Hepatocyte (in vitro differentiated cells): ENCODE measurements at places on chromosomes 1 and 21. TPM values are rescaled to one million over a fixed set of nuclear protein-coding genes. Genes with fewer than 3 reads are reported as not detected.

The ASAP3 gene
- 34.2 and 45.1 TPM in 2 replicates for total RNA-seq

The C8B gene
- total RNA-seq, result 21.6 and 22.1 TPM in 2 replicates

The CACNA1S gene
- 0.04 TPM in 1 of 2 replicates, not detected in the other for total RNA-seq

The OR14K1 gene
- not detected in 2 replicates for total RNA-seq

DNA sequence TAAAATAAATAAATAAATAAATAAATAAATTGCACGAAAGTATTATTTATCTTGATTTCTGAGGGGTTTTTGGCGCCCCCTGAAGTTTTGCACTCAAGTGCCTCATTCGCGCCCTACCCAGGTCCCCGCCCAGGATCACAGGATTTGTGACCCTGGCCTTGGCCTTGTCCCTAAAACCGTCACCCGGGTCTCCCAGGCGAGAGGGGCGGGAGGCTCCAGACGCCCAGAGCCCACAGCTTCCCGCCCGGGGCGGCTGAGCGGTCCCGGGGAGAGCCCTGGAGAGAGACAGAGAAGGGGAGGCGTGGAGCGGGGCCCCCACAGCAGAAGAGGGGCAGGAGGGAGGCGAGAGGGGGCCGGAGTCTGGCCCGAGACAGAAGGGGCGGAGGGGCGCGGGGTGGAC lies 91.8 kb upstream of the CASZ1 start:
- DNase-seq, result no peak
- H3K27me3 ChIP-seq, result peaks cover 16% of the 10 kb centered on the region
- H3K4me3 ChIP-seq, result no peak overlapping the region
- H3K27ac ChIP-seq, result no peak overlapping the region
- H3K36me3 ChIP-seq, result no peaks in the 10 kb centered on the region

DNA sequence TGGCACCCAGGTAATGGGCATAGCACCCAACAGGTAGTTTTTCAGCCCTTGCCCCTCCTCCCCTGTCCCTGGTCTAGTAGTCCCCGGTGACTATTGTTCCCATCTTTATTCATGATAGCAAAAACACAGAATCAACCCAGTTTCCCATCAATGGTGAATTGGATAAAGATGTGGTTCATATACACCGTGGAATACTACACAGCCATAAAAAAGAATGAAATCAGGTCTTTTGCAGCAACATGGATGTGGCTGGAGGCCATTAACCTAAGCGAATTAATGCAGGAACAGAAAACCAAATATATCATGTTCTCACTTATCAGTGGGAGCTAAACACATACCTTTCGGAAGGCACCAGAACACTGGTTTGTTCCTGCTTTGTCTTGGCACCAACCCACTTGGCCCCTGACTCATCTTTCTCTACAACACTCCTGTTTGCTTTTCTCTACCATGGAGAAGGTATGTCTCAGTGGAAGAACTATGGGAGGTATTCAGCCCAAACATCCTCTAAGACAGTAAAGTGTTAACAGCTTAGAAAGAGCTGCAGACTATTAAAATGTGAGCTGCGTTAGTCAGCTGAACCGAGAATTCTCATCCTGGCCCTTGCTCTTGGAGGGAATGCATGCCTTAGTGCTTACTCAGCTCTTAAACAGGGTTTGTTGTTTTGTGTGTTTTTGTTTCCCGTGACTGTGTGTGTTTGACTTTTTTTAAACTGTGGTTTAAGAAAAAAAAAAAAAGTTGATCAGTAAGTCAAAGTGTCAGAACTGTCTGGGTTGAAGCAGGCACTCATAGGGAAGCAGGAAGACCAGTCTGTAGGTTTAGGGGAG lies 203.0 kb downstream of the TOMM20 start:
- H3K4me3 ChIP-seq, result no peak overlapping the region
- H3K27ac ChIP-seq, result peak overlapping the region; percentile 80
- peak; percentile 87 for DNase-seq
- H3K4me1 ChIP-seq, result peaks cover 14% of the 10 kb centered on the region

- no peaks in the 10 kb centered on the region for H3K27me3 ChIP-seq
- no peak overlapping the region for H3K4me3 ChIP-seq
- DNase-seq, result peak; percentile 25
- no peaks in the 10 kb centered on the region for H3K4me1 ChIP-seq
These were observed 123.6 kb downstream of the AJAP1 start for GRCh38 chr1:4778056-4778455.

DNA sequence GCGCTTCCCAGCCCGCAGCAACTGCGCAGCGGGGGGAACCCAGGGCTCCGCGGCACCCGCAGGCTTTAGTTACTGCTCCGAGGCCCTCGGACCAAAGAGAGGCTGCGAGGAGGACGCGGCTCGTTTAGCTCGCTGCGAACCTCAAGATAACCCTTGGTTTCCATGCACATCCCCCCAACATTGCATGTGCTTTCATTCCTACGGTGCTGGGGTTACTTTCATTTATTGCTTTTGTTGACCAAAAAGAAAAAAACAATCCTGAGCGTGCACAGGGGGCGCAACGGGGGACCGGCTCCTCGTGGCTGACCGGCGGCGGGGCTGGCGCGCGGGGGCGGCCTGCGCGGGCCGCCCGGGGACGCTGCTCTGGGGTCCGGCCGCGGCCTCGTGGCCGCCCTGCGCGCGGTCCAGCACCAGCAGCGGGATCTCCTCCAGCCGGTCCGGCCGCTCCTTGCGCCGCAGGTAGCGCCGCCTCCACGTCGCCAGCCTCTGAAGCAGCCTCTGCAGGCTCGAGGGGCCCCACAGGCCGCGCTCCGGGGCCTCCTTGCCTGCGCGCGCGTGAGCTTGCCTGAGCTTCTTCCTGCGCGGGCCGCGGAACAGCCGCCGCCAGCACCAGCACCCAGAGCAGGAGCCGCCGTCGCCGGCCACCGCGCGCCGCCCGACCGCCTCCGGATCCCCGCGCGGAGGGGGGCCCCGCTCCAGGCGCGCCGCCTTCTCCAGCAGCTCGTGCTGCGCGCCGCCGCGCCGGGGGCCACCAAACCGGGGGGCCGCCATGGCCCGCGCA lies 77.4 kb downstream of the DESI2 start:
- no peaks in the 10 kb centered on the region for H3K4me1 ChIP-seq
- peak; percentile 59 for DNase-seq
- no peaks in the 10 kb centered on the region for H3K27me3 ChIP-seq
- no peak overlapping the region for H3K27ac ChIP-seq

GRCh38 chr1:238409932-238410331 lies 519.2 kb upstream of the ZP4 start:
- H3K4me1 ChIP-seq, result no peaks in the 10 kb centered on the region
- H3K27ac ChIP-seq, result no peak overlapping the region
- no peak overlapping the region for H3K4me3 ChIP-seq

DNA sequence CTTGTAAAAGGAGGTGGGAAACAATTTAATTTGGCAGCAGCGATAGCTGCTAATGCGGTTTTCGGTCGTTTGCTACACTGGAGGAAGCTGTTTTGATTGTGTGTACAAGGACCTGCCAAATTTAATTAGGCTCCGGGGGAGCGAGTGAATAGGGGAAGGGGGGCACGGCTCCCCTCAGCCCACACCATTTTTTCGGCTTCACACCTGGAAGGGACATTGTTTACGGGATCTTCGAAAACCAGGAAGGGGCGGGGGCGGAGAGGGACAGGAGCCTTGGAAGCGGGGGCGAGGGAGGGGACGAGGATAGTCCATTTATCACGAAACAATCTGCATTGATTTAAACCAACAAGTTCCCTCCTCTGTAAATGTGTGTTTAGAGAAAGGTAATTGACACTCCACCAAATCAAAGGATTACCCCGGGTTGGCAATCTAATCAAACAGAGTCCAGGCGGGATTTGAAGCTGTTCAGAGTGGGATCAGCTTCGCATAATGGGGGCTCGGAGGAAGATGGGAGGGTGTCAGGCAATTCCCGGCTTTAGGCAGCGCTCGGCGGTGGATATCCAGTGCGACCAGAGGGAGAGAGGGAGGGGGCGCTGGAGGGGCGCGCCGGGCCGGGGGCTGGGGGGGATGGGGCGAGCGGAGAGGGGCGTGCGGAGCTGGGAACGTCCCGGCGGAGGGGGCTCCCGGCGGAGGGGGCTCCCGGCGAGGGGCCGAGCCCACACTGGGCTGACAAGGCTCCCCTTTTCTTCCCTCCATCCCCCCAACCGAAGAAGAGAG lies 9.8 kb downstream of the PAX7 start:
- peaks cover 100% of the 10 kb centered on the region for H3K27me3 ChIP-seq
- H3K27ac ChIP-seq, result no peak overlapping the region
- no peaks in the 10 kb centered on the region for H3K36me3 ChIP-seq
- no peak overlapping the region for H3K4me3 ChIP-seq

DNA sequence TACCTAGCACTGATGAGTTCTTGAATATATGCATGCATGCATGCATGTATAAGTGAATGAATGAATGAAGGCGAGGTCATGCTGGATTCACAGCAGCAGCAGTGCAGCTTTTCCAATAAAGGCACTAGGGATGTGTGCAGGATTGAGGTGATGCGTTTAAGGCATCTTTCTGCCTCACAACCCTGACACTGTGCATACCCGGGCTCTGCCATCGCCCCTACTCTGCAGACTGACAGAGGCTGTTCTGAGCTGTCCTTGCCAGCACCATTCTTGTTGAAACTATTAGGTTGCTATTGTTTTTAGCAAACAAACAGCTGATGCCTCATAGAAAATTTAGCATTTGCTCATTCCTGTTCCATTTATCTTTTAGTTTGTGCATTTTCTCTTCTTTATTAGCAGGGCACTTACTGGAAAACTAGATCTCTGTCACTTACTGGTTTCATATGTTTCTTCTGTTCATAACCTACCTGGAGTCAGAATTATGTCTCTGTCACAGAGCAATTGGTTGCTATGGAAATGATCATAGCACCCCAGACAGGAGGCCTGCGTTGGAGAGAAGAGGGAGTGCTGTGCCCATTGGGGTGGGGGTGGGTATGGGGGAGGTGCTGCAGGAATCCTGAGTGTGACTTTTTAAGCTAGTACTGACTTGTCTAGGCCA lies 79.0 kb downstream of the CD58 start:
- H3K27ac ChIP-seq, result no peak overlapping the region
- H3K27me3 ChIP-seq, result no peaks in the 10 kb centered on the region
- peaks cover 50% of the 10 kb centered on the region for H3K4me1 ChIP-seq
- H3K4me3 ChIP-seq, result no peak overlapping the region

GRCh38 chr1:94992161-94992560 lies 65.3 kb upstream of the CNN3 start:
- no peak overlapping the region for H3K4me3 ChIP-seq
- H3K27ac ChIP-seq, result no peak overlapping the region
- H3K36me3 ChIP-seq, result no peaks in the 10 kb centered on the region
- no peaks in the 10 kb centered on the region for H3K27me3 ChIP-seq

- H3K4me1 ChIP-seq, result no peaks in the 10 kb centered on the region
- DNase-seq, result no peak
These were observed 306.5 kb downstream of the KCNH1 start for GRCh38 chr1:210827481-210827880.

DNA sequence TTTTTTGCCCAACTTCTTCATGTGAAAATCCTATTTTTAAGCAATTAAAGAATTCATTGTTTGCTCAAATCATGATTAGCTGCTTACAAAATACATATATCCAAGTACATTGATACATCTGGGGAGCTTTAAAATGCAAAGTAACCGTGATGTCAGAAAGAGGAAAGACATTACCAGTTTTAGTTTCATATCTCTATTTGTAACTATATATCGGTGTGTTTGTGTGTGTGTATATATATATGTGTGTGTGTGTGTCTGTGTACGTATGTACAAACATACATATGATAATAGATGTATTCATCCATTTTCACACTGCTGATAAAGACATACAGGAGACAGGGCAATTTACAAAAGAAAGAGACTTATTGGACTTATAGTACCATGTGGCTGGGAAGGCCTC lies 310.1 kb downstream of the DPYD start:
- H3K36me3 ChIP-seq, result no peaks in the 10 kb centered on the region
- H3K4me1 ChIP-seq, result no peaks in the 10 kb centered on the region
- H3K27me3 ChIP-seq, result no peaks in the 10 kb centered on the region
- no peak overlapping the region for H3K27ac ChIP-seq
- no peak overlapping the region for H3K4me3 ChIP-seq
- DNase-seq, result no peak
